ENCODE measurements at places on chromosomes 4 and X.

DNA sequence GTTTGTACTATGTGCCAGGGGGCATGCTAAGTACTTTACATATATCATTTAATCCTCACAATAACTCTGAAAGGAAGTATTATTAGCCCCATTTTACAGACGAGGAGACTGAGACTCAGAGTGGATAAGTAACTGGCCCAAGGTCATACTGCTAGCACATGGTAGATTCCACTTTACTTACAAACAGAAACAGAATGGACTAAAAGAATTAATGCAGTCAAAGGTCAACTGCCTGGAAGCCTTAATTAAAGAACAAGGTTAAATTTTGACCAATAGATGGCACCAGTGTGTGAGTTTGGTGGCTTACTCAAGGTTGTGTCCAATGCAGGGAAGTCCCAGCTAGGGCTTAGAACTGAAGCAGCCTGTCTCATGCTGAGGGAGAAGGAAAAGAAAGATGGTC, 4.7 kb downstream of the RIPPLY1 start:
- no peak for DNase-seq

DNA sequence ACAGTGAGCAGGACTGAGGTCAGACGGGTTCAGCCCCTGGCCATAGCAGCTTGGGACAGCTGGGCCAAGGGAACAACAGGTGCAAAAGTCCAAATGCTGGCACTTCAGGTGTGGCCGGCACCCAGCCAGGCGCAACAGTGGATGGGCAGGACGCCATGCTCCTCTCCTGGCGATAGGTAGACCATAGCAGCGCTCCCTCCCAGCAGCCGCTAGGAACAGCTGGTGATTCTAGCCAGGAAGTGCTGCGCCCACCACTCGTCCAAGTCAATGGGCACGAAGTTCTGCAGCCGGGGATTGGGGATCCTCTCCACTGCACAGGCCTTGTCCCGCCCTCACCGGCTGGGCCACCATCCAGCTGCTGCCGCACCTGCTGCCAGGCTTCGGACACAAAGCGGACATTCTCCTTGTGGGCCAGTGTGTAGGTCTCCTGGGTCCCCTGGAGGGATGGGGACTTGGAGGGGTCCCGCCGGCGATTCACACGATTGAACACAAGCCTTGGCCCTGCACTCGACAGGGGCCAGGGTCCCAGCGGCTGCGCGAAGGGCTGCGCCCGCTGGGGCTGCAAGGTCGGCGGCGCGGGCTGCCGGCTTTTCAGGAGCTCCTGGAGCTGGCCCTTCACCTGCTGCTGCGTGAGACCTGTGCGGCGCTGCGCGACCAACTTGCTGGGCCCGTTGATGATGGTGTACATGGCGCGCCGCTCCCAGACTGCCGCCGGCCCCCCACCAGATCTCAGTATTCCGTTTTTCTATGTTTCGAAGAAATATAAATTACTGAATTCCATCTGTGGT, 227.5 kb upstream of the STK26 start:
- DNase-seq, result no peak

DNA sequence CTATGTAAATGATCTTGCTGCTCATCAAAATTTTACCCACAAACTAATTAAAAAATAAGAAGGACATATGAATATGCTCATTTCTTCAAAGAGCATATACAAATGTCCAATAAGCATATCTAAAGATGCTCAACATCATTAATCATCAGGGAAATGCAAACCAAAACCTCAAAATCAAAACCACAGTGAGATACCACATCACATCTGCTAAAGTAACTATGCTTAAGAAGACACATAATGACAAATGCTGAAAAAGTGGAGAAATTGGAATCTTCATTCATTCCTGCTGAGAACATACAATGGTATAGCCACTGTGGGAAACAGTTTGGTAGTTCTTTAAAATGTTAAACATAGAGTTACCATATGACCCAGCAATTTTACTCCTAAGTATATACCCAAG, 81.9 kb downstream of the AFF2 start:
- no peak for DNase-seq

- DNase-seq, result peak; percentile 89
These were observed at the start of gene SPON2 for GRCh38 chr4:1172228-1172851. Gene SPON2, minus strand, starts transcription at chr4:1172583.

GRCh38 chrX:39985551-39985950, 112.2 kb downstream of the BCOR start:
- no peak for DNase-seq

GRCh38 chr4:36349938-36350549, 68.6 kb downstream of the DTHD1 start:
- DNase-seq, result no peak

Data from mesenteric fat pad (tissue), 1 donor.